HT-29 (cell line): ENCODE measurements at places on chromosomes 5 and 9.

DNA sequence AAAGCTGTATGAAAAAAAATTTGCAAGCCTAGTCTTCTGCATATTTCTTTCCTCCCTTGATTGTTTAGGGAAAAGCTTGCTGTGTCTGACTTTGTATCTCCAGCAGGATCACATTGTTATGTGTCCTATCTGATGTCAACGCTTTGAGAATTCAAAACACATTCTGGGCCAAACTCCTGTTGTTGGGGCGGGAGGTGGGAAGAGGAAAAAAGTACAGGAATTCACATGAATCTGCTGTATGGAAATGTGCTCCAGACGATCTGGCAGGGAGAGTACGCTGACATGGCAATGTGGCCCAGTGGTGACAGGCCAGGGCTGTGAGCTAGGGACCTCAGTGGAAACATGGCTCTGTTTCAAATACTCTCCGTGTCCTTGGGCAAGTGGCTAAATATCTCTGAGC, 87.4 kb upstream of the GNA14 start:
- DNase-seq = no peak

DNA sequence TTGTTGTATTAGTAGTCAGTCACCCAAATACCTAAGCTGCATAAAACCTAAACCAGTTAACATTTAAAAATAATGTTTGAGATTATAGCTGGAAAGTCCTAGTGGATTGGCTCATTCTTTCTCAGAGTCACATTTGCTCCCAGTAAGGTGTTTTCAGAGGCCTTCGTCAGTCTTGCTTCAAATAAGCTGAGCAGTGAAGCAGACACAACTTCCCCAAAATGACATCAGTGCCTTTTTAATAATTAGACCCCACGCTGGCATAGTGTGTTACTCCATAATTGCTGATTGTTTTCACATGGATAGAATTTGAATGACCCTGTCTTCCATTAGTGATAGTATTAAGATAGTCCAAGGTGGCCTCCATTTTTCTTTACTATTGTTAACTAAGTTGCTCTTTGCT, 245.8 kb downstream of the PJA2 start:
- no peak for DNase-seq

- no peak for DNase-seq
These were observed 237.8 kb upstream of the DAPK1 start for GRCh38 chr9:87259543-87260518.

- DNase-seq = no peak
These were observed 313.3 kb downstream of the EBF1 start for GRCh38 chr5:158786390-158786789.

DNA sequence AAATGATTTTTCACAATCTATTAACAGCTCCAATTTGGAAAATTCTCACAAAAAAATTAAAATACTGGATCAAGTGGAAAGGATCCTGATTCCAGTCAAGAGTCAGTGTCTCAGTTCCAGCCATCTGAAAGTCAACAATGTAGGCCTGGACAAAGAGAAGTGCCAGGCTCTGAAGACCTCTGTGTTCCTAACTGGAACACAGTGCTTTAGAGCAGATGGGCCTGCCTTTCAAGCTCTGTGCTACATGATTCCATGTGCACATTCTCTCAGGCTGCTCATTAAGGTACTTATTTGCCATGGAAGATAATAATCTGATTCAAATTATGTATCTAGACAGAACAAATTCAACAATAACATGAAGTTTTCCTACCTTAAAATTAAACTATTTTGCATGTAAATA, 30.2 kb upstream of the ALDH1A1 start:
- DNase-seq = peak; percentile 76

DNA sequence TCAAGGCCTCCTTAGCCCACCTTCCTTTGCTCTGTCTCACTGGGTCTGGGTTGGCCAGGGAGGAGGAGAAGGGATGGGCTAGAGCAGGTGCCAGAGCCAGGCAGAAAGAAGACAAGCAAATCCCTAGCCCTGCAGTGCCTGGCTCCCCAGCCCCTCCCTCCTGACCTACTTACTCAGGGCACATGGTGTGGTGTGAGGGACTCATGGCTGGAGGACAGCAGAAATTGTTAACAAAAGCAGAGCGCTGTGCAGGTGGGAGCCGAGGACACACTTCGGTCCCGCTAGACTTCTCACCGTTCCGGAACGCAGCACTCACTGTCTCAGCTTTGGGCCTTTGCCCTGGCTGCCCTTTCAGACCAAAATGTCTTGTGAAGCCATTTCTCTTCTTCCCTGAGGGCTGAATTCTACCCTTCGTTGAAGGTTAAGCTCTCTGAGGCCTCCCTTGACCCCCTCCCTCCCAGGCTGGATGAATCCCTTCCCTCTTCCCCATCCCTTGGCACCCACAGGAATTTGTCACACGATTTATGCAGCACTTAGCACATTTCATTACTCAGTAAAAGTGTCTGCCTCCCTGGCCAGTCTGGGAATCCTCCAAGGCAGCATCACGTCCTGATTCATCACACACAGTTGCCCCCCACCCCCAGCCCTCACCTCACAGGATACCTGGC, 263.9 kb upstream of the TRPC7 start:
- no peak for DNase-seq

DNA sequence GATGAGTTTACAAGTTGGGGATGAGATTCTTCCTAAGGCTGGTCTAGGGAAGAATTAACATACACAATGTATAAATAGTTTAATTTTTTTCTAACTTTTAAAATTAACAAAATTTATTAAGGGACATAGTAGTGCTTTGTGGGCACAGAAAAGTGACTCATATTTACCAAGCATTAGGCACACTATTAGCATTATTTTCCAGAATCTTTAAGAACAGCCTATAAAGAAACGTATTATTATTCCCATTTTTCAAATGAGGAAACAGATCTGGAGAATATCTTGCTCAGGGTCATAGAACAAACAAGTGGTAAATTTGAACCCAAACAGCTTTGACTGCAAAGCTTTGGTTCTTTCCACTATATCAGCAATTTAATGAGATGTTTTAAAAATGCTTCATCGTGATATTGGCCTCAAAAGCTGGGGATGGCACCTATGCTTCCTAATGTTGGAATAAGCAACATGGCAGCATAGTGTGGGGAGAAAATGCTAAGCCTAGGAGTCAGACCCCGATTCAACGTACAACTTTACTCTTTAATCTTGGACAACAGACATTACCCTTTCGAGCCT, 55.9 kb downstream of the ABCA1 start:
- no peak for DNase-seq

GRCh38 chr9:116656977-116657376, 30.1 kb upstream of the TRIM32 start:
- DNase-seq = no peak

DNA sequence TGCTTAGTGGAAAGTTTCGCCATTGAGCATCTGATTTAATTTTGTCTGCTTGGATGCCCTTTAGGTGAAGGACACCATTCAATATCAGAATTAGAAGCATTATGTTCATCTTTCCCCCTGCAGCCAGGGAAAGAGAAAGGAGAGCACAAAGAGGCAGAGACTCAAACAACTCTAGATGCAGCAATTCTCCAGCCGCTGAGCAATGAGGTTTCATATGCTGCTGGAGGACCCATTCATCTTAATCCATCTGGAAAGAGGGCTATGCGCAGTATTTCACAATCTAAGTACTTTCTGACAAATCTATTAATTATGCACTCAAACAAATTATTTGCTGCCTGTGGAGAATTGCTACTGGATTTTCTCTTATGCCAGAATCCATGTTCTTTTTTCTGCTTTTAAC, 527.0 kb upstream of the TUSC1 start:
- no peak for DNase-seq

DNA sequence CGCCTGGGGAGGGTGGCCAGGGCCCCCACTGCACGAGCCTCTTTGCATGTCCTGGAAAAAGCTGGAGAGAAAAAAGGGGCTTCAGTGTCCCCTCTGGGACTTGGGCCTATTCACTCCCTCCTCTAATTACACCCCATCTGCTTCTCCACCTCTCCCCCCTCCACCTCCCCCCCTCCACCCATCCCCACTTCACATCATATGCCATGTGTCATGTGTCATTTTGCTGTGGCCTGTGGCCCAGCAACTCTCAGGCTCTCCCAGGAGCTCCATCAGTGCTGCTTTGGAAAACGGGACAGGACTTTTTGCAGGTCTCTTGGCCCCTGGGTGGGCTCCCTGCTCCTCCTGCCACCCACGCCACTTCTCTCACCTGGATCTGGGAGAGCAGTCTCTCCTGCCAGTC, 68.7 kb downstream of the NTNG2 start:
- DNase-seq = no peak

DNA sequence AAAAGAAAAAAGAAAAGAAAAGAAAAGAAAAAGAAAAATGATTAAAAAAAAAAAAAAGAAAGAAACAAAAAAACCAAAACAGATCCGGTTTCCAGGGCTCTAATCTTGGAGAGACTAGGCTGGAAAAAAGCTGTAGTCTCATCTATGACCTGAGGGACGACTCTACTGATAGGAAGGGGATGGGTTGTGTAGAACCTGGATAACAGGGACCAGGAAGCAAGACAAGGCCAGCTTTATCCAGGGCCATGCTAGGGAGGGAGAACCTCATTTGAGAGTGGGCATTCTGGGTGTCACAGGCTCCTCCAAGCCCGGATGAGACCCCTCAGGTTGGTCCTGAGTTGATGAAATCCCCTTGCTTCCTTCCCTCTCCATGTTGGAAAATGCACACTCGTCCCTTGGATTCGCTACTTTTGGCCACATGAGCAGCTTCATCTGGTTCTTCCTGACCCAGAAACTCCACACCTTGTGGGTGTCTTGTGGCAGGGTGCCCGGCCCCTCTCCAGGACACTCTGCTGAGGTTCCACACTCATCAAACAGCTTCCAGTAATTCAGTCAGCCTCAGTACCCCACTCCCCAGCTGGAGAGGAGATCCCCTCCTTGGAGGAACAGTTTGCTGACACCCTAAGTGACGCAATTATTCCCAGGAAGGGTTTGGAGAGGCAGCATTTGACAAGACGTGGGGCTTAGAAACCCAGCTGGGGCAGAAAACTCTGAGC, 71.1 kb upstream of the LHFPL2 start:
- no peak for DNase-seq

DNA sequence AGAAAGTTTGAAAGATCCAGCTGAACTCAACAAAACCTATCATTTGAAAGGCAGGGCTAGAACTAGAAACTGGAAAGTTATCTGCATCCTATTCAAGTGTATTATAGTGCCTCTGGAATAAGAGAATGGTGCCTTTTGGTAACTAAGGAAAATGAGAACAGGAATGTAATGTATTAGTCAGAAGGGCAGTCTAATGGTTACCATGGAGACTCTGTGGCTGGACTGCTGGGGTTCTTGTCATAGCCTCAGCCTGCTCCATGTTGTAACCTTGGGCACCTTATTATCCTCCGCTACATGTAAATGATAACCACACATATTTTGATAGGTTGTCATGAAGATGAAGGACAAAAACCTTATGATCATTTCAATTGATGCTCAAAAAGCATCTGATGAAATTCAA, 24.6 kb upstream of the IFNB1 start:
- DNase-seq = no peak

DNA sequence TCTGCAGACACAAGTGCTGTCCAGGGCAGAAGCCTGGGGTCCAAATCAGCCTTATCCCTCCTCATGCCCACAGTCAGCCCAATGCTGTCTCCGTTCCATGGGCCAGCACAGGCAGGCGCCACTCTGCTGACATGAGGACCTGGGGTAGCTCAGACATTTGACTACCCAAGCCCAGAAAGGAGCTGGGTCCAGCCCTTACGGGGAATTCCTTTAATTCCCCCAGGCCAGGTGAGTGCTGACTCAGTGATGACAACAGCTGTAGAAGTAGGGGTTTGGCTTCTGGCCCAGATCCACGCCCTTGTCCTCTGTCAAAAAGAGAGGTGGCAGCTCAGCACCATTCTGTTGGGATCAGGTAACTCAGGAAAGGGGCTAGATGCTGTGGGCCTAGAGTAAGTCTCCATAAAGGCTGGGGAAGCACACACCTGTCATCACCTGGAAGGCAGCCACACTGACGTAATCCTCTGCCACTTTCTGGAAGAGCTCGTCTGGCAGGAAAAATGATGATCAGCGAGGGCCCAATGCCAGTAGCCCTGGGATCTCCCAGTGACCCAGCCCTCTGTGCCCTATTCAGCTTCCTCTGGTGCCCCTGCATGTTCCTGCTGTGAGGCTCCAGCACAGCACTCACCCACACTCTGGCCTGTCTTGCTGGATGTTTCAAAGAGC, 1.9 kb downstream of the RAB24 start:
- DNase-seq = peak; percentile 88

DNA sequence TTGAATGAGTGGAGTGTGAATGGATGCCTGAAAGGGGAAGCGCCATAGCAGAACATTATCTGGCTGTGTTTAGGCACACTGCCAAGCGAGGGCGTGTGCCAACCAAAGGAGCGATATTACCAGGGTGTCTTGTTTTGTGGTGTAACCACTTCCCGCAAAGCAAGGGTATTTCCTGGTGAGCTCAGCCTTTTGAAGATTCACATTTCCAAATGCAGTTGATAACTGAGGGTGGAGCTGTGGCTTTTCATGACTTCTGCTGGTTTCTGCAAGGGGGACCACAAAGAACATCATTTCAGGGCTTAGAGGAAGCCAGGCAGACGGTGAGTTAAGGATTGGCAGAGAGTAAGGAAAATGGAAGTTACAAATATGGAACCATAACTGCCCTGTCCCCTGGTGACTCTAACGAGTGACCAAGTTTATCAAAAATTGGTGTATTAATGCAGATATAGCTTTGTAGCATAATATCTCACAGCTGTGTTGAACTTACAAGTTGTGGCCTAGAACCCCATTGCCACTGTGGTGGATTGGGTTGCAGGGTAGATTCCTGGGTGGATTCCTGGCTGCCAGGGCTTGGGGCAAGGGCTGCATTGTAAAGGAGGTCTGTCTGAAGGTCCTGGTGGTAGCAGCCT, 71.4 kb downstream of the RALGPS1 start:
- DNase-seq = peak; percentile 95

DNA sequence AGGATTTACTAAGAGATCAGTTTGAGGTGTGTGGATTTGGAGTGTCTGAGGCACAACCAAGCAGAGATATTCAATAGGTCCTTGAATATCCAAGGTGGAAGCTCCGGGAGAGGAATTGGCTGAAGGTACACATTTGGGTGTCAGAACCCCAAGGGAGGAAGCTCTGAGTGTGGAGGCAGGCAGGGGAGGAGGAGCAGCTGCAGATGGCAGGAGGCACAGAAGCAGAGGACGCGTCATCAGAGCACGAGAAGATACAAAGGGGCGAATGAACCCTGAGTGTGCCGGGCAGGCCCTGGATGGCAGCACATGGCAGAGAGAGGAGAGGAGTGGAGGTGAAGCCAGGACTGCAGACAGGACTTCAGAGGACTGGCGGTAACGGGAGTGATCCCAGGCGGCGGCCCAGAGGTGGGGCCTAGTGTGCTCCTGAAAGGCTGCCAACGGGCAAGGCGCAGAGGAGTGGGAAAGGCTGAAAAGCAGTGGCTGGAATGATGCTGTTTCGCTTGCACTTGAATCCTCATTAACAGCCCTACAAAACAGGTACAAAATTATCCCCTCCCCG, 179.8 kb downstream of the FANCC start:
- DNase-seq = no peak

- no peak for DNase-seq
These were observed 206.7 kb upstream of the KLF4 start for GRCh38 chr9:107696302-107696701.

DNA sequence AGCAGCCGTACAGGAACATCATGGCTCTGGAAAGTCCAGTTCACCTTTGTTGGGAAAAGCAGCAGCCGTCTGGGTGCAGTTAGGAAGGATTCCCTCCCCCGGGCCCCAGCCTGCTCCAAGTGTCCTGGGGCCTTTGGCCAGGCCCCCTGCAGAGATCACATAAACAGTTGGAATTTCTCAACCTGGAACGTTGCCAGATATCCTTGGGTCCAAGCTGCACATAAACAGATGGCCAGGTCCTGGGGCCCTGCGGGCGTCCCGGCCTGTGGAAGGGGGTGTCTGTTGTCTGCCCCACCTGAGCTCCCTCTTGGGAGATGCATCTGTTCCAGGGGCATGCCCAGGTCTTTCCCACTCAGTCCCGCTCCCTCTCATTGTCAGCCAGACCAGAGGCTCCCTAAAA, 92.7 kb downstream of the COL5A1 start:
- DNase-seq = no peak
